ENCODE measurements at places on chromosomes 1 and 21. TPM values are rescaled to one million over a fixed set of nuclear protein-coding genes. Genes with fewer than 3 reads are reported as not detected.
A peak's percentile ranks its signal among the peaks of the same experiment; 100 is the strongest.

DNA sequence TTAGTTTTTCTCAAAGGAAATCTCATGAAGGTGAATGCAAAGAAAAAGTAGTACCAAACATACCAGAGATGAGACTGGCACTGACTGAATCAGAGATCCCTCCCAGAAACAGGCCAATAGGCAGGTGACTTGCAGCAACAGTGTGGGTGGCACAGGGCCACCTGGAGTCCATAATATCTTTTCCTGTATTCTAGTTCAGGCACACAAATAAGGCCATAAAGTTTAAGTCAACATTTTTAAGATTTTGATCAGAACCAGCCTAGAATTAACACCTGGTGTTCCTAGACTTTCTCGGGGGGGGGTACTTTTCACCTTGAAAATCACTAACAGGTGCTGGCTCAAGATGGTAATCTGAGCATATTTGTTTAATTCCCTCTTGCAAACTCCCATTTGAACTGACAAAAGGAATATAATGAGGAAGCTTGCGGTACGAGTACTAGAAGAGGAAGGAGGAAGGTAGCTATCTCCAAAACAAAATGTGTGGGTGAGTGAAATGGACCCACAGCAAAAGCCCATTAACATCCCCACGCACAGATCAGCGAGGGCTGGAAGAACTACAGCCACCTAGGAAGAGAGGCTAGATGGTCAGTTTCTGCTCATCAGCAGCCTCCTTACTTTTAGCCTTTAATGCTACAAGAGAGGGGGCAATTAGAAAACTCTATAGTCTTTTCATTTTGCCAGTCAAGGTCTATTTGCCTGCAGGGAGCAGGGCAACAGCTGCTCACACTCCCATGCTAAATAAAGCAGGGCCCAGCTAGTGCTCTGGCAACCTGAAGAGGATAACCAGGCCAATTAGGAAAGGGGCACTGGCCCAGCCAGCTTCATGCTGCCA is 18.9 kb downstream of the SDE2 start:
- DNase-seq = no peak
- no peaks in the 10 kb centered on the region for H3K36me3 ChIP-seq
- no peak overlapping the region for H3K4me3 ChIP-seq
- H3K27ac ChIP-seq = no peak overlapping the region
- no peaks in the 10 kb centered on the region for H3K27me3 ChIP-seq
- peaks cover 3% of the 10 kb centered on the region for H3K4me1 ChIP-seq

DNA sequence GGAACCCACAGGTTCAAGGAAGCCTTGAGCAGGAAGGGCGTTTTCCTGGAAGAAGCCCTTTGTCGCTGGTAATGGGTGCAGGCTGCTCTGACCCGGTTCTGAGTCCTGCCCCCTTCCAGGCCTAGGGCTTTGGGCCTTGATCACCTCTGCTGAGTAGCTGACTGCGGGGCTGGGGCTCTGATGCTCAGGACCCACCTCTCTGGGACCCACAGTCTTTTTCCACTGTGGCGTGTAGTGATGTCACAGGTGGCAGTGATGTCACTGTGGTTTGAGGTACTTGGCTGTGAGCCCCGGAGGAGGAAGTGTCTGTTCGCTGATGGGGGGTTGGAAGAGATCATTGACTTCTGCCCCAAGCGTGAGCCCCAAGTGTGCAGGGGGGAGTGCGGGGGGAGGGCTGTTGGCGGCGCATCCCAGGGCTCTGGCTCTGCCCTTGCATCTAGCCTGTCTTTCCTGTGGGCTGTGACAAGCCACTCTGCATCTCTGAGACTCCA is 6.9 kb downstream of the TNFRSF1B start:
- no peaks in the 10 kb centered on the region for H3K36me3 ChIP-seq
- no peaks in the 10 kb centered on the region for H3K27me3 ChIP-seq
- DNase-seq = no peak
- no peak overlapping the region for H3K4me3 ChIP-seq
- peaks cover 5% of the 10 kb centered on the region for H3K4me1 ChIP-seq
- H3K27ac ChIP-seq = no peak overlapping the region

DNA sequence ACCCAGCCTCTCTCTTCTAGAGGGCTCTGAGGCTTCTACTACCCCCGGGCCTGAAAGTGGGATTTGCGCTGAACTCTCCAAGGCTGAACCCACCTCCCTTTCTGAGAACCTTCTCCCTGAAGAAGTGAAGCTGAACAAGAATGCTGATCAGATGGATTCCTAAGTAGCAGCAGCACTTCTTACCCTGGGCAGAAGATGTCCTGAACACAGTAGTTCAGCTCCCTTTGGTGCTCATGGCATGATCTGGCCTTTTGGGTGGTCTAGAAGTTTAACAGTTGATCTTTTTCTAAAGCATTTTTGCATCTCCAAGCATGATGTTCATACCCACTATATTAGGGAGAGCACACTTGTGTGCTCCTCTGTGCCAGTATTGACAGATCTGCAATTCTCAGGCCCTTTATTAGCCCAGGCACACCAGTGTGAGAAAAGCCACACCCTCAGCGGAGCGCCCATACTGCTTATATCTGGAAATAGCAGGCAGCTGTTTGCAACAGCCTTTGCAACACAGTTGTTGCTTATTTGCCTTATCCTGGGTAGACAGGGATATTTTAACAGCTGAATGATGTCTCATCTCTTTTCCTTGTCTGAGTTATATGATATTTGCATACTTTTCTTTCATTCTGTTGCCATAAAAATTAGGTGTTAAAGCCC is 34.2 kb downstream of the CNN3 start:
- no peak for DNase-seq
- H3K27ac ChIP-seq = no peak overlapping the region
- no peak overlapping the region for H3K4me3 ChIP-seq
- no peaks in the 10 kb centered on the region for H3K4me1 ChIP-seq

The ERRFI1 gene
- 61.3 TPM for total RNA-seq

- H3K27me3 ChIP-seq = no peaks in the 10 kb centered on the region
- H3K4me1 ChIP-seq = no peaks in the 10 kb centered on the region
- H3K36me3 ChIP-seq = no peaks in the 10 kb centered on the region
- DNase-seq = no peak
- H3K4me3 ChIP-seq = no peak overlapping the region
- H3K27ac ChIP-seq = no peak overlapping the region
These were observed 717.6 kb downstream of the PTPRU start for GRCh38 chr1:29953961-29954360.

GRCh38 chr1:94026619-94027380 is 94.1 kb downstream of the ABCA4 start:
- H3K36me3 ChIP-seq = no peaks in the 10 kb centered on the region
- H3K27me3 ChIP-seq = no peaks in the 10 kb centered on the region
- H3K27ac ChIP-seq = no peak overlapping the region

DNA sequence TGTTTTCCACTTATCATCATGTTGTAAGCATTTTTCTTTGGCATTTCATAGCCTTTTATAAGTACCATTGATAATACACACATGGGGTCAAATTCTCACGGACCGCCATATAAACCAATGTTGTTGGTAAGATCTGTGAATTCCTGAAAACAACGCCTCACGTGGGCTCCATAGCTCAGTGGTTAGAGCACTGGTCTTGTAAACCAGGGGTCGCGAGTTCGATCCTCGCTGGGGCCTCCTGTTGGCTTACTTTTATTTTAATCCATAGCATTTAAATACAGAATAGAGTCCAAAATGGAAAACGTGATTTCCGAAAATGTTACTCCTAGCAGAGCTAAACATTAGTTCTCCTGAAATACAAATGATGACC is 83.1 kb downstream of the HHIPL2 start:
- H3K36me3 ChIP-seq = no peaks in the 10 kb centered on the region
- peak; percentile 48 for DNase-seq
- peaks cover 2% of the 10 kb centered on the region for H3K4me1 ChIP-seq
- no peak overlapping the region for H3K27ac ChIP-seq

The RGS4 gene
- total RNA-seq = 1.0 TPM

The RPE65 gene
- total RNA-seq = not detected

DNA sequence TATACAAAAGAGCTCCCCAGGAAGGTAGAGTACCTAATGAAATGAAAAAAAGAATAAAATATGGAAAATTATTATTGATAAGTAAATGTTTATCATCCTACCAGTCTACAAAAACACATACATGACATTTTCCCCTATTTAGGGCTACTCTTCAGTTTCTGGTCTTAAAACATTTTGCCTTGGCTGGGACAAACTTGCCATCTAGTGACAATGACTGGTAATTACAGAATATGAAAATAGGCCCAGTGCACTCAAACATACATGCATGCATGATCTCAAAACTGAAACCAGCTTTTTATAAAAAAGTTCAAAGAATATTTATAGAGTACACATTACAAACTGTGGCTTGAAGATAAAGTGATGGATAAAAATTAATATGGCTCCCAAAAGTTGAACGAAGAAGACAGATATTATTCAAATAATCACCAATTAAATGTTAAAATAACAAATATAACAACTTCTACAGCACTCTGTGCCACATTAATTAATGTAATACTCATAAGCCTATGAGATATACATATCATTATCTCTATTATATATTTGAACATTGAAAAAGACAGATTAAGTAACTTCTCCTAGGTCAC is 10.5 kb upstream of the RNPC3 start:
- H3K4me3 ChIP-seq = no peak overlapping the region
- no peaks in the 10 kb centered on the region for H3K4me1 ChIP-seq
- H3K36me3 ChIP-seq = no peaks in the 10 kb centered on the region
- no peak overlapping the region for H3K27ac ChIP-seq
- H3K27me3 ChIP-seq = no peaks in the 10 kb centered on the region
- no peak for DNase-seq

- no peaks in the 10 kb centered on the region for H3K36me3 ChIP-seq
- no peaks in the 10 kb centered on the region for H3K27me3 ChIP-seq
- no peaks in the 10 kb centered on the region for H3K4me1 ChIP-seq
- DNase-seq = no peak
These were observed 29.4 kb upstream of the B3GALNT2 start for GRCh38 chr1:235533476-235534168.

The SLC44A3 gene
- 4.2 TPM for total RNA-seq

GRCh38 chr1:108505763-108506070 is 54.2 kb upstream of the EEIG2 start:
- H3K36me3 ChIP-seq = no peaks in the 10 kb centered on the region
- no peak overlapping the region for H3K4me3 ChIP-seq
- no peaks in the 10 kb centered on the region for H3K4me1 ChIP-seq
- no peak overlapping the region for H3K27ac ChIP-seq
- no peaks in the 10 kb centered on the region for H3K27me3 ChIP-seq

The PADI4 gene
- not detected for total RNA-seq

The SIKE1 gene
- total RNA-seq = 41.8 TPM

The CLIC6 gene
- 3.0 TPM for total RNA-seq

The GON4L gene
- 27.5 TPM for total RNA-seq

The HRNR gene
- not detected for total RNA-seq

DNA sequence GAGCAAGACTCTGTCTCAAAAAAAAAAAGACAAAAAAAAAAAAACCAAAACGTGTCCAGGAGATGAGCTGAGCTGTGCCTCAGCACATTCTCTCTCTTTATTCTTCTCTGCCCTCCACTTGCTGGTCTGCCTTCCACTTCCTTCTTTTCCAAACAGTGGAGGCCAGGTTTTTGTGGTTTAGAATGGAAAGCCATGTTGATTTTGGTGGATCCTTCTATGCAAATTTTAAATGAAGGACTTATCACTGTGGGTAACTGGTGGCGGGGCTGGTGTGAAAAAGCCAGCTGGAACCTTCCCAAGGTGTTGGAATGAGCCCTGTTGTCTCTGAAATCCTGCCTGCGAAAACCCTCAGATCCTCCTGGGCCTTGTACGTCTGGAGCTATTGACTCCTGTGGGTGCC is 61.9 kb downstream of the PTPRU start:
- DNase-seq = no peak
- no peak overlapping the region for H3K4me3 ChIP-seq
- H3K36me3 ChIP-seq = no peaks in the 10 kb centered on the region
- H3K4me1 ChIP-seq = no peaks in the 10 kb centered on the region
- no peak overlapping the region for H3K27ac ChIP-seq
- H3K27me3 ChIP-seq = no peaks in the 10 kb centered on the region

The C1QB gene
- total RNA-seq = 43.6 TPM

GRCh38 chr1:243364330-243364729 is 108.5 kb downstream of the SDCCAG8 start:
- H3K27me3 ChIP-seq = no peaks in the 10 kb centered on the region
- H3K4me3 ChIP-seq = no peak overlapping the region
- no peaks in the 10 kb centered on the region for H3K36me3 ChIP-seq
- no peak overlapping the region for H3K27ac ChIP-seq
- DNase-seq = no peak
- no peaks in the 10 kb centered on the region for H3K4me1 ChIP-seq

DNA sequence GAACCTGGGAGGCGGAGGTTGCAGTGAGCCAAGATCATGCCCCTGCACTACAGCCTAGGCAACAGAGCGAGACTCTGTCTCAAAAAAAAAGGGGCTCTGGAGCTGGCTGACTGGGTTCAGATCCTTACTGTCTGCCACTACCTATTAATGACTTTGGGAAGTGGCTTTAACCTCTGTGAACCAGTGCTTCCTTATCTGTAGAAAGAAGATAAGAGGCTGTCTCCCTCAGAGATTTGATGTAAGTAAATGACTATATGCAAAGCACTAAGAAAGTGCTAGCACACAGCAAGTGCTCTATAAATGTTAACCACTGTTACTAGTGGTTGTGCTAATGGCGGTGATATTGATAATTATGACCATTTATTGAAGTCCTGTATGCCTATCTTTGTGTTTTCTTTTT is 94.6 kb downstream of the VPS13D start:
- H3K4me1 ChIP-seq = no peaks in the 10 kb centered on the region
- no peaks in the 10 kb centered on the region for H3K36me3 ChIP-seq
- H3K27me3 ChIP-seq = no peaks in the 10 kb centered on the region
- H3K27ac ChIP-seq = no peak overlapping the region
- H3K4me3 ChIP-seq = no peak overlapping the region

- no peak overlapping the region for H3K27ac ChIP-seq
- DNase-seq = no peak
These were observed 120.8 kb downstream of the LMO4 start for GRCh38 chr1:87449348-87449963.

- no peaks in the 10 kb centered on the region for H3K27me3 ChIP-seq
- no peak for DNase-seq
- no peaks in the 10 kb centered on the region for H3K4me1 ChIP-seq
- no peak overlapping the region for H3K4me3 ChIP-seq
- no peaks in the 10 kb centered on the region for H3K36me3 ChIP-seq
- no peak overlapping the region for H3K27ac ChIP-seq
These were observed 333.6 kb downstream of the NPHP4 start for GRCh38 chr1:5658340-5659316.

The TCP10L gene
- total RNA-seq = 1.1 TPM

GRCh38 chr1:147124266-147124665 is 48.0 kb downstream of the PRKAB2 start:
- H3K4me1 ChIP-seq = no peaks in the 10 kb centered on the region
- no peaks in the 10 kb centered on the region for H3K27me3 ChIP-seq
- DNase-seq = no peak
- H3K4me3 ChIP-seq = no peak overlapping the region

The CASQ2 gene
- total RNA-seq = 6.2 TPM

- no peaks in the 10 kb centered on the region for H3K4me1 ChIP-seq
- H3K36me3 ChIP-seq = no peaks in the 10 kb centered on the region
- H3K27ac ChIP-seq = no peak overlapping the region
- no peak for DNase-seq
These were observed 8.8 kb upstream of the THEMIS2 start for GRCh38 chr1:27863538-27863915.

The NUAK2 gene
- total RNA-seq = 2.8 TPM

Data from ovary (tissue), 10 donors.